ENCODE measurements at places on chromosomes 4 and X.
A peak's percentile ranks its signal among the peaks of the same experiment; 100 is the strongest.

GRCh38 chr4:128863312-128864075, 54.0 kb downstream of the JADE1 start:
- peak; percentile 90 for DNase-seq

- DNase-seq: peak; percentile 74
Observed at GRCh38 chrX:130171446-130172126, at the start of gene RAB33A. Gene RAB33A, plus strand, starts transcription at chrX:130171962. Its CDS starts 101 bp downstream, at chrX:130172063.

GRCh38 chr4:185399466-185399865, 2.8 kb downstream of the ANKRD37 start:
- DNase-seq: no peak

GRCh38 chr4:78863991-78864390, 75.2 kb downstream of the PAQR3 start:
- no peak for DNase-seq

DNA sequence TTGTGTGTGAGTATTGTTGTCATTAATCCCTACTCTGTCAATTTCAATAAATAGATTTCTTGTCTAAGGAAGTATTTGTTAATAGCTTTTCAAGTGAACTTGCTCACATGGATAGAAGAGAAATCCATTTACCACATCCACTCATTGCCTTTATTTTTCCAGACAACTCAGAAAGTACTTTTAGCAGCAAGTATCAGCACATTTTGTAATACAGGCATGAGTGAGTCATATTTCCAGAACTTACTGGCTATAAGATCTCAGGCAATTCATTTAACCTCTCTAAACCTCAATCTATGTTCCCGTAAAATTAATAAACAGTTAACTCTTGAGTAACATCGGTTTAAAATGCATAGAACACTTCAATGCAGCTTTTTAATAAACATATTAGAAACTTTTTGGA, 317.9 kb upstream of the PCDH7 start:
- DNase-seq: no peak

DNA sequence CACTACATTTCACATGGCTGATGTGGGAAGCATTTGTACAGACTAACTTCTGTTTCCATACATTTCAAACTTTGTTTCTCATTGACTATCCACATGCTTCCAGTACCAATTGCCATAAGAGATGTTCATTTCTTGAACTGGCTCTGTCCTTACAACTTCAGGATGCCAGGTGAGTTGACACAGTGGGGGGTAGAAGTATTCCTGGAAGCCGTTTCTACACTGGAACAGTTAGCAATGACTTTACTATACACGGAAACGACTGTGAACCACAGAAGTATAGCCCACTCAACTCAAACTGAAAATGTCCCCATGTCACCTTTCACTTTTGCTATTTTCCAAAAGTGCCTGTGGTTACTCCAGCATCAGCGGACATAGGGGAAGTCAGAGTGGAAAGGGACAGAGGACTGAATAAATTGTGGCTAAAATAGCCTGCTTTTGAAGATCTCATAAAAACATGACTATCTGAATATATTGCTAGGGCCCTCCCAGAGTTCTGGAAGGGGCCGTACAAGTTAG, 38.0 kb upstream of the DSPP start:
- DNase-seq: no peak

DNA sequence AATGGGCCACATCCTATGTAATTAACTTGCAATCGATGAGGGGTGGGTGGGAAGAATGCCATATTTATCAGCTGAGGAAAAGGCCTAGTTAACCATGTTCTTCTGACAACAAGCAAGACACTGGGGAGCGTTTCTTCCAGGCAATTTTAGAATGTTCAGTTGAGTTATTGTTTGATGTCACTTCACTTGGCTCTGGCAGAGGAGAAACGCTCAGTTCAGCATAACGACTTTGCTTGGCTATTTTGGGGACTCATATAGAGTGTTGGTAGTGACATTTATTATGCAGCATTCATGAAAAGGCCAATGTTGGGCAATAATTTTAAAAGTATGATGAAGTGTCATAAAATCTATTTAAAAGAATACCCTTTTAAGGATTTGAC, 648 bp downstream of the SYNPO2 start:
- DNase-seq: peak; percentile 21
